Left kidney (tissue), 8 donors: ENCODE measurements at places on chromosomes 3 and 15. TPM values are rescaled to one million over a fixed set of nuclear protein-coding genes. Genes with fewer than 3 reads are reported as not detected.

- no peak for DNase-seq
Observed at GRCh38 chr3:112813016-112813415, 33.6 kb downstream of the CD200R1L start.

- no peak for DNase-seq
Observed at GRCh38 chr3:77186319-77186718, 146.4 kb downstream of the ROBO2 start.

DNA sequence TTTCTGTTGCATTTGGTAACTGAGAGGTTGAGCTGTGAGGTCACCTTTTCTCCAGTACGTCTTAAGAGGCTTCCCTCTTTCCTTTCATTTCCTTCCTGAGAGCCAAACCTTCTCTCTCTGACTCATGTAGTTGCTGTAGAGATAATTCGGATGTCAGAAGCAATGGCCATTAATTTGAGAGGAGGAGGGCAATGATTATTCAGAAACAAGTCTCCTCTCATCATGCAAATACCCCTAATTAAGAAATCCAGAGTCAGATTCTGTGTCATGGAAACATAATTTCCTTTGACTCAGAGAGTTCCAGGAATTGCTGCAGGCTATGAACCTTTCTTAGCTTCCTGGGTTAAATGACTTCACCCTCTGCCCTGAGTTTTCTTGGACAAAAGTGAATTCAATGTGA, 59.0 kb upstream of the GSK3B start:
- DNase-seq, result no peak

GRCh38 chr3:66195347-66195783, 25.4 kb upstream of the SLC25A26 start:
- peak; percentile 57 for DNase-seq

GRCh38 chr3:193897288-193897687, 238.7 kb upstream of the HES1 start:
- no peak for DNase-seq

DNA sequence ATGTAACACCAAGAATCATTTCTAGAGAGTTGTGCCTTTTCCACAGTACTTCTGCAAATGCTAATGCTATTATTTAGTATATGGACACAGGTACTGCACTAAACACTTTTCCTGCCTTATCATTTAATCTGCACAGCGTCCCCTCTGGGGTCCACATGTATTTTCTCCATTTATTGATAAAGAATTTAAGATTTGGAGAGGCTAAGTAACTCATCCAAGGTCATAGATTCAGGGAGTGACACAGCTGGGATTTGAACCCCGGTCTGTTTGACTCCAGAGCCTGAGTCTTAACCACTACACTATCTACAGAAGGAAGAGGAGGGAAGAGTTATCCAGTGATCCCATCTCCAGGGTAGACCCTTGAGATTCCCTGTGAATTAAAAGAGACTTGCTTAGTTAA, 24.9 kb upstream of the TPRG1 start:
- no peak for DNase-seq

Gene GOLGA8R
- 10.9 TPM for polyA plus RNA-seq

Gene ANKRD34C
- polyA plus RNA-seq, result 0.10 TPM

Gene C3orf20
- 0.32 TPM for polyA plus RNA-seq

Gene DLL4
- 5.1 TPM for polyA plus RNA-seq

Gene DNASE1L3
- 9.2 TPM for polyA plus RNA-seq

Gene ARNT2
- 60.8 TPM for polyA plus RNA-seq

Gene INO80
- 27.6 TPM for polyA plus RNA-seq
